D341Med (cell line): ENCODE measurements at places on chromosomes 12 and 14.

GRCh38 chr14:39315859-39316444 lies 82.2 kb downstream of the MIA2 start:
- no peak for DNase-seq

DNA sequence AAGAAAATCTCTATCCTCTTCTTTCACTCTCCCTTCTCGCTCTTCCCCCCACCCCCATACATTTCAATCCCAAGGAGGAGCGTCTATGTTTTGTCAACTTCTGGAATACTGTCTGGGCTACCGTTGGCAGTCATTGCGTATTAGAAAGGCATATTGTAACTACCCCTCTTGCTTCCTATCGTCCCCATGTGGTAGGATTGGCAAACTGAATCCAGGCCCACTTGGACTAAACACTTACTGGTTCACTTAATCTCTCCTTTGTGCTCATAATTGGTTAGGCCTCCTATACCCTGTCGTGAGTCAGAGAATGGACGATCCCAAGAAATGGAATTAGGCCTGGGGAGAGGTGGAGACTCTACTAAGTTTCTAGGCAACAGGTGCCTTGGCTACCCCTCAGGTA lies 68.8 kb upstream of the SLC8A3 start:
- peak; percentile 36 for DNase-seq

DNA sequence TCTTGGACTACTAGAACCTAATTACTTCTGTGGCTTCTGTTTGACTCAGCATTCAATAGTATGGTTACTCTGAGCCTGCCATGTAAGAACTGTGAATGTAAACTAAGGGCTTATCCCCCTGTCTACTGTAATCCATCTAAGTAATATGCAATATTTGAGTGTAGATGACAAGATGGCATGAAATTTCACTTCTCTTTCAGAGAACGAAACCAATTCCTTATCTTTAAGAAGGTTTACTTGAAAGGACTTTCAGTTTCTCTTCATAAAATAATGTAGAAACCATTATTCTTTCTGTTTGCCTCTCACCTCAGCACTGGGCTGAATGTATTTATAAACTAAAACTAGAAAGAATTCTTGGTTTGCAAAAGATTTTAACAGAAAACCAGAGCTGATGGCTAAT lies 60.4 kb upstream of the ARID2 start:
- no peak for DNase-seq

GRCh38 chr14:61418746-61419145 lies 97.4 kb downstream of the PRKCH start:
- no peak for DNase-seq

- no peak for DNase-seq
Observed at GRCh38 chr14:33539918-33540357, 410.9 kb downstream of the EGLN3 start.

- DNase-seq: no peak
Observed at GRCh38 chr14:53841109-53842099, 115.2 kb downstream of the BMP4 start.

DNA sequence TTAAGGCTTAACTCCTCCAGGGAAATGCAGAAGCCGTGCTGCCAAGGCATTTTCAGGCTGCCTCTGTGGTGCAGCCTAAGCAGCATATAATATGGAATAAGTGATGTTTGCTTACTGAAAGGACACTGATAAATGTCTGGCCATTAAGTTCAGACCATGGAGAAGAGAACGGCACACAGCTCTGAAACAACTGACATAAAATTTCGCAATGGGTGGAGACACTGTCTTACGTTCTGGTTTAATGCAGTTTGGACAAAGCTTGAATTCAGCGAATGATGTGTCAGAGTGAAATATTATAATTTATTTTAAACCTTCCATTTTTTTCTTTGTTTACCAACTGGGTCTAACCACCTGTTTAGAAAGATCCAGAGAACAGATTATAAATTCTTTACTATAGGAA lies 27.2 kb upstream of the NRXN3 start:
- no peak for DNase-seq

GRCh38 chr14:64930085-64930843 lies 12.3 kb downstream of the GPX2 start:
- DNase-seq: no peak

DNA sequence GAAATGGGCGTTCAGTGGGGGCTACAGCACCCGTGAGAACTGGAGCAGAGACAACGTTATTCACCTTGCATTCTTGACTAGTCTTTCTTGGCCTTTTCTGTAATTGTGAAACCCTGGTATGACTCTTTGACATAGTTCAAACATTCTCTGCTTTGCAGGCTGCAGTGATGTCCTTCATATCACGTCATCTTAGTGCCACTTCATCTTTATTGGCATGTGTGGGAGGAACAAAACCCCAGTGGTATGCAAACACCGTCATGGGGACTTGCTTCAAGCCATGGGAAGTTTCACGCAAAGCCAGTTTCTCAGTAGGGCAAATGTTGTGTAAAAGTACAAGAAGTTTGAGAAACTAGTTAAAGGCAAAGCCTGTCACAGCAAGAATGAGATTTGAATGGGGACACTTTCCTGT lies 20.2 kb upstream of the DUSP16 start:
- no peak for DNase-seq

DNA sequence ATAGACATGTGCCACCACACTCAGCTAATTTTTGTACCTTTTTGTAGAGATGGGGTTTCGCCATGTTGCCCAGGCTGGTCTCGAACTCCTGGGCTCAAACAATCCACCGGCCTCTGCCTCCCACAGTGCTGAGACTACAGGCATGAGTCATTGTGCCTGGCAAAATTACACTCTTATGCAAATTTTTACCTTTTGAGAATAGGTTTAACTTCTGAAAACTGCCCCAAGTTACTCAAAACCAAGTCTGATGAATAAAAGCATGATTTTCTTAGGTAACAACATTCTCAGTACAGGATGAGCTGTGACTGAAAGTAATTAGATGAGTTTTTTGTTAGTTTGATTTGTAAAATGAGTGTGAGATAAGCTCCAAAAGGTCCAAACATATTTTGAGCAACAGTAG lies 166.0 kb downstream of the RPS29 start:
- no peak for DNase-seq

DNA sequence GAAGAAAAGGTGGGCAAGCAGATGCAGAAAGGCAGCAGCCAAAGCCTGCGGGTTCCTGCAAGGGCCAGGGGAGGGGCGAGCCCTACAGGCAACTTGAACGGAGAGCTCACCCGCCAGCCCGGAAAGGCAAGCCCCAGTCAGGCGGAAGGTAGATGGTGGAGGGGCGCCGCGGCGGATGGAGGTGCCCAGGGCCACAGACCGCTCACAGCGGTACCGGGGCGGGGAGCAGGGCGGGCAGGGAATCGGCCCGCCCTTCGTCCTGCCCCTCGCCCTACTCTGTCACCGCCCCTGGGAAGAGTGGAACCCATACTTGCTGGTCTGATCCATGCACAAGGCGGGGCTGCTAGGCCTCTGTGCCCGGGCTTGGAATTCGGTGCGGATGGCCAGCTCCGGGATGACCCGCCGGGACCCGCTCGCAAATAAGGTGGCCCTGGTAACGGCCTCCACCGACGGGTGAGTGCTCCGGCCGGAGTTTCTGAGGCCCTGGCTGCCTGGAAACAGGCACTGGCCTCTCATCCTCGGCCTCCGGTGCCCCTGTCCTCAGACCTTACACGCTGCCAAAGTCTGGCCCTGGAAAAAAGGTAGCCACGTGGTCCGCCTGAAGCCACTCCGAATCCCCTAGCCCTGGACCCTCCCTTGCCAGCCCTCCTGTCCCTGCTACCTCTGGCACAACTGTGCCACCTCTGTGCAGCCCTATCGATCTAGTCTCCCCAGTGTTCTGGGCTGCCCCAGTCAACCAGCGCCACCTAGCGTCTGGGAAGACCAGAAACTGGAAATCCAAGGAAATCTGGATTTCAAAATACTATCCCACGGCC lies at the start of gene DHRS4:
TSS of gene DHRS4 (plus strand) at position 307 of the 815 bp plus-strand sequence. CDS start at position 326, 19 bp downstream.
- DNase-seq: peak; percentile 89

DNA sequence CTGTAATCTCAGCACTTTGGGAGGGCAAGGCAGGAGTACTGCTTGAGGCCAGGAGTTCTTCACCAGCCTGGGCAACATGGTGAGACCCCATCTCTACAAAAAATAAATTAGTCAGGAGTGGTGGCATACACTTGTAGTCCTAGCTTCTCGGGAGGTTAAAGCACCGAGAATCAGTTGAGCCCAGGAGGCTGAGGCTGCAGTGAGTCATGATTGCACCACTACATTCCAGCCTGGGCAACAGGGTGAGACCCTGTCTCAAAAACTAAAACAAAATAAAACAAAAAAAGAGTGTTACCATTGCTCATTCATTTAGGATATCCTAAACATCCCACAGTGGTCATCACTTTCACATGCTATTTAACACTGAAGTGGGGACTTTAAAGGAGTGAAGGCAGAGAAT lies 7.8 kb downstream of the NEK9 start:
- no peak for DNase-seq

DNA sequence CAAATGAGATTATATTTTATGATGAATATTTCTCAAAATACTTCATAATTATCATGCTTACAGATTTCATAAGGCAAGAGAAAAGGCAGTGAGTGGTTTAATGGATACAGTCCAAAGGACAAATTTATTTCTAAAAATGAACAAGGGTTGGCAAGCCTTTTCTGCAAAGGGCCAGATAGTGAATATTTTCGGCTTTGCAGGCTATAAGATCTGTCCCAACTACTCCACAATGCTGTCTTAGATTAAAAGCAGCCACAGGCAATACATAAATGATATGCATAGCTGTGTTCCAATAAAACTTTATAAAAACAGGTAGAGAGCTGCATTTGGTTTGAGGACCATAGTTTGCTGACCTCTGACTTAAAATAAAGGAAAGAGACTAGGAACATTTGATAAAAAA lies 42.9 kb upstream of the STK38L start:
- DNase-seq: no peak

- DNase-seq: no peak
Observed at GRCh38 chr12:119406308-119406707, 71.8 kb downstream of the CCDC60 start.
